Cortex of kidney (tissue), 1 donor: ENCODE measurements at places on chromosomes 1 and 21.

- no peak for DNase-seq
Measured at GRCh38 chr1:238177351-238177750, 286.6 kb upstream of the ZP4 start.

DNA sequence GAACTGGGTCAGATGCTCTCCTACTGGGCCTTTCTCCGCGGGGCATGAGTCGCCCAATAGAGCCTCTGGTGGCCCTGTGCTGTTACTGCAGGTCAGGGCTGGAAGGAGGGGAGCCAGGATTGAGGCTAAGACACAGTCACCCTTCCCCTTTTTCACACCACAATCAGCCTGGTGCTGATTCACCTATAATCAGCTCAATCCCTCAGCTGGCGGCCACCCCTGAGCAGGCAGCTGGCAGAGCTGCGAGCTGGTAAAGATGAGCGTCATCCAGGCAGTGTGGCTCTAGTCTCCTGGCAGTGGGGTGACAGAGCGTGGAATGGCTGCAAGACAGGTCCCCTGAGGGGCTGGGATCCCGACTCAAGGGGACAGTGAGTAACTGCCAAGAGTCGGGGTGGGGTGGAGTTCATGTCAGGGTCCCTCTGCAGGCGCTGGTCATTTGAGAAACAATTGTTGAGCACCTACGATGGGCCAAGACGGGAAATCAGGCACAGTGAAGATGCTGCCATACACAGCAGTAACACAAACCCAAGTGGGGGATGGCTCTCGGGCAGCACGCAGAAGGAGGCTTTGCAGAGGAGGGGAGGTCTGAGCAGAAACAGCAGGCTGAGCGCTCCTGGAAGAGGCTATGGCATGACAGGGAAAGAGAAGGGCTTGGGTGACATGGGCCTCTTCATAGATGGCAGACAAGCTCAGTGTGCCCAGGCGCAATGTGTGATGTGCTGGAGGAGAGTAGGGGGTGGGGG lies 21.8 kb downstream of the ATF3 start:
- DNase-seq, result no peak

GRCh38 chr1:163604896-163605295 lies 283.1 kb downstream of the NUF2 start:
- DNase-seq, result no peak

DNA sequence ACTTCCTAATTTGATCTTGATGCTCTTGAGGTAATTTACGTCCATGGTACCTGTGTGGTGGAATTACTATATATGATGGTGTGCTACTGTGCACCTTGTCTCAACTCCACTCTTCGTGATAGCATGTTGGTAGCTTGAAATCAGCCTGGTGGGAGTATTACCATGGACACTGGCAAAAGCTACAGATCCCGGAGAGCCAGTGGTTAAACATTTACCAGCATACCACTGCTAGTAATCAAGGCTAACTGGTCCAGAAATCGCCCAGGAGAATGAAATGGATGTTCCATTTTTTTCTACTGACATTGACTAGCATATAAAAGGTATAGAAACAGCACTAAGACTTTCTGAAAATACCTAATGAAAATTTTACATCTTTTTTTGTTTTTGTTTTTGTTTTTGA lies 30.6 kb downstream of the ELK4 start:
- no peak for DNase-seq

DNA sequence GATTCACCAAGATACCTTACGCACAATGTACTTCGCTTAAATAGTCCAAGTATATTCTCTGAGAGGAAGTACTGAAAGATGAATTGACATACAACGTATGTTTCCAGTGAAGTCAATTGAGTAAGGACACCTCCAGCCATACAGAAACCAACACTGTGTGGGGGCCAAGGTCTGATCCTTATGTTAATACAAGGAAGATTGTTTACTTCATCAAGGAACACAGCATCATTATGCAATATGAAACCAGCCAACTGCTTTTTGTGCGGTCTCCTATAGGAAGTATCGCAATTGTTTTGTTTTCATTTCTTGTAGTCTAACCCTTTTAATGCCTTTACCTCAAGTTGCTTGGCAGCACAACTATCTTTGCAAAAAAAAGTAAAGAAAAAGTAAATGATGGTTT lies 28.2 kb upstream of the TEKT2 start:
- no peak for DNase-seq

- no peak for DNase-seq
Measured at GRCh38 chr1:30286241-30286987, 437.0 kb downstream of the MATN1 start.

GRCh38 chr1:23904748-23905357 lies 8.3 kb downstream of the CNR2 start:
- no peak for DNase-seq

- DNase-seq, result no peak
Measured at GRCh38 chr1:36524359-36525062, 41.8 kb upstream of the CSF3R start.

- no peak for DNase-seq
Measured at GRCh38 chr1:181126871-181127587, 38.5 kb downstream of the IER5 start.

GRCh38 chr21:31687108-31687507 lies 27.6 kb downstream of the SOD1 start:
- DNase-seq, result no peak

GRCh38 chr1:21594935-21595897 lies 73.9 kb downstream of the RAP1GAP start:
- DNase-seq, result no peak

DNA sequence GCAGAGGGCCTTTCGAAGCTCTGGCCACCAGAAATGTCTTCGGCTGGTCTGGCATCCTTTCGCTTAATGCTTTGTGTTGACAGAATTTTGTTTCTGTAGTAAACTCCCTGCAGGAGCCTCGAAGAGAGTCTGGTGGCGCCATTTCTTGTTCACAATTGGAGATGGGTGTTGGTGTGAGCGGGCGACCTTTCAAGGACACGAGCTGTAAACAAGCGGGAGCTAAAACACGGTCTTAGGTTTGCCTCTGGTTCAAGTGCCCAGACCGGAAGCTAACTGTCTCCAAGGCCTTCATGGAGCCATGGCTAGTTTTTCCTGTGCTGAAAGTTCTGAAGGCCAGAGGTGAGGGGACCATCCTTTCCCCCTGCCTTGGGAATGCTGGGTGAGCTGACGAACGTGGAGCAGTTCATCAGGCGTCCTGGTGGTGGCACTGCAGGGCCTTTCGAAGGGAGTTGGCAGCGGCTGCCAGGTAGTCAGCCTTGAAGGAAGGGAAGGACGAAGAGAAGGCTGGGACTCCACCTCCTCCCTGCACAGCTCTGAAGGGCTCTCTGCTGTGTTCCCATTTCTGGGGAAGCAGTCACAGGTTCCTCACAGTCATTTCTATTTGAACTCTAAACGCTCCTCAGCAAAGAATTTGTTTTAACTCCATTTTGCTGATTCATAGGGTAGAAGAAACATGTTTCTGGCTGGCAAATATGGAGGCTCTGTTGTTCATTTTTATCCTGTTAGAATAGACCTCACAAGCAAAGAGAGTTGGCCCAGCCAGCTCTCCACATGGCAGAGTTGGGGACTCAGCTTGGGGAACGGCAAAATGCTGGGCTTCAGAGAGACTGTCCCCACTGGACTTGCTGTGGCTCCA lies 35.2 kb downstream of the URB2 start:
- DNase-seq, result no peak
